Activated CD4-positive, alpha-beta memory T cell treated with anti-CD3 and anti-CD28 coated beads, Interleukin-2, amount 10 ng/mL, durations not matched to agents 7 days and 5 days (primary cell): ENCODE measurements at places on chromosomes 2 and 18.
A peak's percentile ranks its signal among the peaks of the same experiment; 100 is the strongest.

DNA sequence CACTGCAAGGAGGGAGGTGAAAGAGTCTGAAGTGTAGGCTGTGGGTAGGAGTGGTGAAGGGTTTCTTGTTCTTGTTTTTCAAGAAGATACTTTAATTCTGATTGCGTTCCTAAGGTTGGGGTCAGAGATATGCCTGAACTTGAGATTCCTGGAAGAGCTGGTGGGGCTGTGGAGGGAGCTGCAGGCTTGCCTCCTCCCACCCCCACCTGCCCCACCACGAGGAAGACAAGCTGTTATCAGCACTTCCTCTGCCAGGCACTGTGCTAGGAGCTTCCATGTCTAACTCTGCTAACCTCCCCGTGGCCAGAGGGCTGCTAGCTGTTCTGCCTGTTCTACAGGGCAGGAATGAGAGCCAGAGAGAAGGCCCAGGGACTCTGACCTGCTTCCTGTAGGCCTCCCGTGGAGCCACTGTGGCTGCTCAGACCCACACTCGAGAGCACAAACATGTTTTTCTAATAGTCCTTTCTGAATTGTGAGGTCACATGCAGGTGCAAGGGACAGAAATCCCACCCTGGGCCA, 13.7 kb downstream of the ANKRD23 start:
- no peak for DNase-seq

GRCh38 chr2:71933467-71934319, 214.0 kb downstream of the CYP26B1 start:
- DNase-seq = peak; percentile 11

DNA sequence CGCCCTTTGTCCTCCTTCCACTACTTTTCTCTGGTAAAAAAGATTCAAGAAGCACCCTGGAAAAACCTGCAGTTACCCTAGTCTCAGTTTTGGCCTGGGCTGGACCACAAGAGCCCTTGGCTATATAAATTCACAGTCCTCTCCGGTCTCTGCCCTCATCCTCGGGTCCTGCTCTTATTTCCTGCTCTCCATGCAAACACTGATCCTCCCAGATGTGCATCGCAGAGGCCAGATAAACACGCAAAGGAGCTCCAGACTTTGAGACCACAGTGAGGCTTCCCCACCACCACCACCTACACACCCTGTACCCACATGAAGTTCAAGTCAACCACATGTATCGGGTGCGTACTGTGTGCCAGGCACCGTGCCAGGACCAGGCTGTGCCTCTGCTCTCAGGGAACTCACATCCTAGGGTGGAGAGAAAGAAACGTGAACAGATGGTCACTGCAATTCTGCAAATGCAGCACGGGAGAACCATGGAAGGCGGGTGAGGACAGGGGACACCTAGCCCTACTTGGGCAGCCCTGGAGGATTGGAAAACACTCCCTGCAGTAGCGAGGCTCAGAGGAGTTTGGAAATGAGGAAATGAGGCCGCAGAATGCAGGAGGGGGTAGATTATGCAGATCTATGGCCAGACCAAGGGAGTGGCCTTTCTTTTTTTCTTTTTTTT, 7.4 kb downstream of the CTDSP1 start:
- peak; percentile 67 for DNase-seq

- peak; percentile 11 for DNase-seq
Observed at GRCh38 chr2:112142525-112143078, 4.4 kb downstream of the FBLN7 start.
